ENCODE measurements at places on chromosomes 3 and 15.

GRCh38 chr3:110149763-110150162 is 812.4 kb upstream of the DPPA4 start:
- no peak for DNase-seq

GRCh38 chr15:48974882-48975281 is 11.2 kb upstream of the SHC4 start:
- DNase-seq, result no peak

DNA sequence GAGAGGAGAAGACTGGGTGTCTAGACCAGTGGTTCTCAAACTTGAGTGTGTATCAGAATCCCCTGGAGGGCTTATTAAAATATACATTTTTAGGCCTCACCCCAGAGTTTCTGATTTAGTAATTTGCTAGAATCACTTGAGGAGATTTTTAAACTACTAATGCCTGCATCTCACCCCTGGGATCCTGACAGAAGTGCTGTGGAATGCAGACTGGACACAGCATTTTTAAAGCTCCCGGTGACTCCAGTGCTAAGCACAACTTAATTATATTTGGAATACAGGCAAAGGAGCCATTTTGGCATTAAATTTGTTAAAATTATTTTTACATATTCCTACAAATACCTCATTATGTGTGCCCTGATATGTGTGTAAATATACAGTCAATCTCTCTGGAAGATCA is 26.7 kb upstream of the COL6A6 start:
- DNase-seq, result no peak

DNA sequence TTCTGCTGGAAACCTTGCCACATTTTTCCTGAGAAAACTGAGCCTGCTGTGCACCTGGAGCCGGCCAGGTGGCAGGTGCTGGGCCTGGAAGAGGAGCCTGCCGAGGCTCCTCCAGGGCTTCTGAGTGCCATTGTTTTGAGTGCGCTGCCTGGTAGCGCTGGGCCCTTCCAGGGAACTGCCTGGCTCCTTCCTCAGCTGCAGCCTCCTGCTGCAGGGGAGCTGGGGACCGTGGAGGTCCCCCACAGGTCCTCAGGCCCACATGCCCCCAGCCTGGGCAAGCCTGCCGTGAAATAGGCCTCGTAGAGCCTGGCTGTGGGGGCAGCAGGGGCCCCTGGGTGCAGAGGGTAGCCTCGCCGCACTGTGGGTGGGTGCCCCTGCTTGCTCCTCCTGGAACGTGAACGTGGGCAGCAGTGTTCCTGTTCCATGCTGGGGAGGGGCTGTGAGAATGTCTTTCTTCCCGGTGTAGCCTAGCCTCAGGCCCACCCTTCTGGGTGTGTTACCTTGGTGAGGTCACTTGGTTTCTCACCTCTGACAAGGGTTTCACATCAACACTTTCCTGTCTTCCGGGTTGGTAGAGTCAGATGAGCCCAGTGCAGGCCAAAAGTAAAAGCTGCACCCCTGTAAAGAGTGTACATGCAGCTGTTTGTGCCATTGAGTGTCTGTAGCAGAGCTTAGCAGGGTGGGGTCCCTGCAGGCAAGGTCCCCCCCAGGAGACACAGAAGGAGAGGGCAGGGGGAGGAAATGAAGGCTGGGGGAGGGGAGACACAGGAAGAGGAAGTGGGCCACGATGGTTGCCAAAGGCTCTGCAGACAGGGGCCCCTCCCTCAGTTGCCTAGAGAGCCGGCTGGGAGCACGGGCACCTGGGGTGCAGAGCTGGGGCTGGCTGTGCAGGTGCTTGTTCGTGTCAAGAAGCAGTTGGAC is 34.5 kb downstream of the KLF13 start:
- no peak for DNase-seq

DNA sequence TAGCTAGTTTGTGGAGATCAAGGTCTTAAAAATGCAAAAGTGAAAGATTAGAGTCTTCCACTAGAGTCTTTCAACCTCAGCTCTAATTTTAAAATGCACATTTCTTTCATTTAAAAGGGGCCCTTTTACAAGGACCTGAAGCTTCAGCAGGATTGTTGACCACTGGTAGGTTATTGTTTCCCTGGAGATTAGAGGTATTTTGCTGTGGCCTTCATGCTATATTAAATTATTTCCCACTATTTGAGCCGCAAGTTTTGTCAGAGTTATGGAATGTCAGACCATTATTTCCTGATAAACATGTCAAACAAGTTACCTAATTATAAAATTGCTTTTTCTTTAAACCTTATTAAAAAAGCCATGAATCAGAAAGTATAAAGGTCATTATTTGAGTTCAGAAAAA is 103.1 kb upstream of the CCNL1 start:
- DNase-seq, result no peak

- no peak for DNase-seq
Observed at GRCh38 chr3:61571516-61572336, 10.4 kb downstream of the PTPRG start.

DNA sequence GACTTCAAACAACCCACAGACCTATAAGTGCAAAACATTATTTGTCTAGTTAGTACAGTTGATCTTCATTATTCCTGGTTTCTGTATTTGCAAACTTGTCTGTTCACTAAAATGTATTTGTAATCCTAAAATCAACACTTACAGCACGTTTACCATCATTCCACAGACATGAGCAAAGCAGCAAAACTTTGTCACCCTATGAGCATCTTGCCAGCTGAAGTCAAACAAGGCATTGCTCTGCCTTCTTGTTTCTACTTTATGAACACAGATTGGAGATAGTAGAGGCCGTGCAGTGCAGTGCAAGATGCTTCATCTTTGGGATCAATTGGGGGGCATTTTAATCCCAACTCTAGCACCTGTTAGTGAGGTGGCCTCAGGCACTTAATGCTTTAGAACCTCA is 202.1 kb downstream of the NLGN1 start:
- no peak for DNase-seq

DNA sequence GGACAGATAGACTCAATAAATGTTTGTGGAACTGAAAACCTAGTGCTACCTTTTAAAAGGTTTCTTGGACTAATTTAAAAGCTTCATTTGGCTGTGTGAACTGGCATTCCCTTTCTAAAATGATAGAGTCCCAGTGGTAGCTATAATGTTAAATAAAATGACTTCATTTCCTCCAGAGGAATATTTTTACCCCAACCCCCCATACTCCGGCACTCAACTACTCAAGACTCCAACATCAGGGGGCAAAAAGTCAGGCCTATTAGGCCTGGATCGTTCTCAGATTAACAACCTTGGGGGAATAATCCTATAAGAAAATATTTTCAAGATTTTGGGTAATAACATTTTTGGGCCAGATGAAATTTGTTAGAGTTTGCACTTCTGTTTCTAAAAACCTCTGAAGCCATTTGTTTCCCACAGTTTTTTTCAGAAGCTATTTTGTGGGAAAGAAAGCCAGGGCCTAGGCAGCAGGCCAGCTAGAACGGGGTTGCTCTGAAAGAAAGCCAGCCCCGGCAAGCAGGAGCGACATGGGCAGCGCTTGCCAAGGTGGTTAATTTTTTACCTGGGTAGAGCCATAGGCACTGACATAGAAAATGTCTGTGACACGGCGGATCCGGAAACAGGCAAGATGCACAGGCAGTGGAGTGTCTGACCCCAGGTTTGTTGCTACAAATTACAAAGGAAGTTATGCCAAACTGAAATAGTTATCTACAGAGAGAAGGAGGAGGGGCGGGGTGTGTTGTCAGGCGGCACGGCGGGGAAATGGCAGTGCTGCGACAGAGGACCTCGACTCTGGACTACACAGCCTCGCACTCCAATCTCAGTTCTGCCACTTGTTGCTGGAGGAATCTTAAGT is 84.6 kb downstream of the MAGI1 start:
- no peak for DNase-seq

DNA sequence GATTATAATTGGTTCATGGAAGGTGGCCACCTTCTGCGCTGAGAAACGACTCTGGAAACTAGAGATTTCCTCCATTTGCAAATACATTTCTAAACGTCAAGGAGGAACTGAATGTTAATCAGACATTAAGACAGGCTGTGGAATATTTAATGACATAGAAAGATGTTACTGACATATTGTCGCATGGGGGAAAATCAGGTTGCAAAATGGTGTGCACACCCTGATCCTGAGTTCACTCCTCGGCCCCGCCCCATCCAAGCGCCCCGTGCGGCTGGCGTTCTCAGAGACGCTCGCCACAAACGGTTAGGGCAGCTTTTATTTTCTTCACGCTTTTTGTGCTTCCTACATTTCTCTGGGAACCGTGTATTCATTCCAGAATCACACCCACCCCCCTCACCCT is 10.7 kb downstream of the H1-8 start:
- DNase-seq, result no peak

GRCh38 chr3:171420667-171421066 is 39.5 kb downstream of the TNIK start:
- no peak for DNase-seq

GRCh38 chr3:141371882-141372281 is 3.6 kb downstream of the ZBTB38 start:
- no peak for DNase-seq

GRCh38 chr3:69214241-69214640 is 91.8 kb upstream of the LMOD3 start:
- no peak for DNase-seq

GRCh38 chr15:68349151-68349550 is 71.6 kb downstream of the FEM1B start:
- DNase-seq, result no peak

DNA sequence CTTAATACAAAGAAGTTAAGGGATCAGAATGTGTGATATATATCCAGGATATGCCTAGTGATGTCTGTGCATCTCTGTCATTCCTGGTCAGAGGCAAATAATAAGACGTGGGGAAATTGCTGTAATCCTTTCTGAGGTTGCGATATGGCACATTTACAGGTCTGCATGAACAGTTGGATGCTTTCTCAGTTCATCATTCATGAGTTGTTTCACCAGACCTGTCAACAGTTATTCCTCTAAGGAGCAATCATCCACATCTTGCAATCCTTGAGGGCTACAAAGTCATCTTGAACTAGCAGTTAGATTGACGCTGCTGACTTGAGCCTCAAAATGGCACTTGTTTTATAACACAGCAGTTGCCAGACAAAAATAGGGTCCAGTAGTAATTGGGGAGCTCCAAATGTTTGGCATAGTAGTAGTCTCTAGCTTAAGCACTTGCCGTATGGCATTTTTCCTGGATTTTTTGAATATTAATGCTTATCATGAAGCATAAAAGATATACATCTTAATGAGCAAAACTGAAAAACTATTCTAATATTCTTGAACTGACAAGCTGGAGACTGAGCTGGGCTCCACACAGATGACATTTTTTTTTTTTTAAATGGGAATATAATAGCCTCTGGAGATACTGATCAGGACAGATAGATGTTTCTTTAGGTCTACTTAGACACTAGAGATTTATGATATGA is 761.7 kb downstream of the VGLL3 start:
- no peak for DNase-seq

- no peak for DNase-seq
Observed at GRCh38 chr15:92005154-92005553, 151.6 kb downstream of the SLCO3A1 start.

GRCh38 chr15:94370206-94370935 is 139.0 kb downstream of the MCTP2 start:
- DNase-seq, result no peak

- DNase-seq, result no peak
Observed at GRCh38 chr3:13135251-13135810, 62.1 kb upstream of the IQSEC1 start.

- DNase-seq, result no peak
Observed at GRCh38 chr3:26838026-26838425, 215.5 kb downstream of the LRRC3B start.

GRCh38 chr15:93040288-93041158 is 48.5 kb downstream of the RGMA start:
- DNase-seq, result no peak

GRCh38 chr3:64084640-64085039 is 61.3 kb upstream of the PSMD6 start:
- no peak for DNase-seq

DNA sequence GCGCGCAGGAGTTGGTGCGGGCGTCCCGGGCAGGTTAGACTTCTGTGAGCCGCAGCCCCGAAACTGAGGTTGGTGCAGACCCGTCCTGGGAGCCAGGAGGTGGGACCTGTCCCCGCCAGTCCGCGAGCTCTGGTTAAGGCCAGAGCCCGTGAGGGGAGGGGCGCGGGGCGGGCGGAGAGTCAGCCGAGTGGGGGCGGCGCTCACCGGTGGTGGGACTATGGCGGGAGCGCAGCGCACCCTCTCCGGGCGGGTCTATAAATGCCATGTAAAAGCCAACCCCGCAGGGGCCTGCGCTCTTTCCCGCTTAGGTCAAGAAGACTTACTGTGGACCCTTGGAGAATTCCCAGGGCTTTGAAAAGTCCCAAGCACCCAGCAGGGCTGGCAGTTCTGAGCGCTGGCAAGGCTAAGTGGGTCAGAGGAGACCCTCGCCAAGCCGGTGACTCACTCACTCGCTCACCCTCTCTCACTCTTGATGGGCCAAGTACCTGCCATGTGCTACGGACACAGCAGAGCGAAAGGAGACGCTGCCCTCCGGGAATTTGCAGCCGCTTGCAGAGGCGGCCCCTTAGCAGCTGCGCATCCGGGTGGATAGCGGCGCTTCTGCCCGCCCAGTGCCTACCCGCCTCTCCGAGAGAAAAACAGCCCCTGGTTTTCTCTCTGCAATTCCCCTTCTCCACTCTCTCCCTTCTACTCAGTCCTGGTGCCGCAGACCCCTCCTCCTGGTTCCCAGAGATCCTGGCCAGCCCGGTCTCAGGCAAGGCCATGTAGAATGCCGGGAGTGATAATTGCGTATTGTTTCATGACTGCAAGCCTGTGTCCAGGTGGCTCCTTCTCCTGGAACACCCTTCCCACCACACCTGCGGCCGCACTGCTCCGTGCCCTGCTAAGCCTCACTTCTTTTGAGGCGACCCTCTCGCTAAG is at the start of gene ALDH1L1:
TSS of gene ALDH1L1 (minus strand) at position 110 of the 921 bp plus-strand sequence. CDS start 19,607 bp downstream, outside the sequence.
- no peak for DNase-seq

DNA sequence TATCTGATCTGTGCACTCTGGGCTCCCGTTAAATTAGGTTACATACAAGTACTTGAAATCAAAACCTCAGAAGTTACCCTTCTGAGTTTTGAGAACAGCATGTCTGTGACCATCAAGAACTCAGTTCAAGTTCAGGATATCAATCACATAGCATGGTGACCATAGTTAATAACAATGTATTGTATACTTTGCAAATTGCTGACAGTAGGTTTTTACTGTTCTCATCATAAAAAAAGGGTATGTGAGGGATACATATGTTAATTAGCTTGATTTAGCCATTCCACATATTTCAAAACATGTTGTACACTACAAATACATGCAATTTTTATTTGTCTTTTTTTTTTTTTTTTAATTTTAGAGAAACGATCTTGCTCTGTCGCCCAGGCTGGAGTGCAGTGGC is 25.5 kb downstream of the TMEM40 start:
- no peak for DNase-seq

- peak; percentile 94 for DNase-seq
Observed at GRCh38 chr3:116046350-116046749, 398.9 kb downstream of the LSAMP start.

DNA sequence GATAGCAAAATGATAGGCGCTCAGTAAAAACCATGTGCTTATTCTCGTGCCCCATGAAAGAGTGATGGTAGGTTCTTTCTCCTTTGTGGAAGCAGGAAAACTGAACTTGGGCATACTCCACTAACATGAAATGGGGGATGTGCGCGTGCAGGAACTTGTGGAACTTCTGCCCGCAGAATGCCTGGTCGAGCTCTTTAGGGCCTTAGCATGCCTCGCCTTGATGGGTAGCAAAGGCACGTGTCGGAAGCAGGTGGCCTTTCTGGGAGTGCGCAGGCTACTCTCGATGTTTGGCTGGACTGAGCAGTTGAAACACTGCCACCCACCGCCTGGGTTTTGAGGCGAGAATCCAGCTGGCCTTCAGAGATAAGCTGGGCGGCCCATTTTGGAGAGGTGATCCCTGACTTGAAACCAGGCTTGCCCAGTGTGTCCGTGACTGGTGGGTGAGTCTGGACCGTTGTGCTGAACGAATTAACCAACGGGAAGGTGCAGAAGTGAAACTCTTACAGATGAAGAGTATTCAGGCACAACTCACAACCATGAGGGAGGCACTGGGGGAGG is 842 bp downstream of the PCCB start:
- DNase-seq, result peak; percentile 32
